ENCODE measurements at places on chromosomes 12 and 14. TPM values are rescaled to one million over a fixed set of nuclear protein-coding genes. Genes with fewer than 3 reads are reported as not detected.

DNA sequence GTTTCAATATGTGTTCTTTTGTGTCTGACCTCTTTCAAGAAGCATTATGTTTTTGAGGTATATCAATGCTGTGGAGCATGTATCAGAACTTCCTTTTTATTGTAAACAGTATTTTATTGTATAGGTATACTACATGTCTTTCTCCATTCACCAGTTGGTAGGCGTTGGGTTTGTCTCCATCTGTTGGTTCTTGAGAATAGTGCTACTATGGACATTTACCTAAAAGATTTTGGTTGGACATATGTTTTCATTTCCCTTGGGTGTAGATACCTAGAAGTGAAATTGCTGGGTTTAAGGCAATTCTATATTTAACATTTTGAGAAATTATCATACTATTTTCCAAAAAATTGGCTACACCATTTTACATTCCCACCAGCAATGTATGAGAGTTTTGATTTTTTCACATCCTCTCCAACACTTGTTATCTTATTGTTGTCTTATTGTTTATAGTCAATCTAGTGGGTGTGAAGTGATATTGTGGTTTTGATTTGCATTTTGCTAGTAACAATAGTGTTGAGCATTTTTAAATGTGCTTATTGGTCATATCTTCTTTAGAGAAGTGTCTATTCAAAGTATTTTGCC lies 409.2 kb downstream of the IPO8 start:
- no peak for DNase-seq

GRCh38 chr12:753611-754472 lies 1.5 kb downstream of the WNK1 start:
- no peak for DNase-seq

DNA sequence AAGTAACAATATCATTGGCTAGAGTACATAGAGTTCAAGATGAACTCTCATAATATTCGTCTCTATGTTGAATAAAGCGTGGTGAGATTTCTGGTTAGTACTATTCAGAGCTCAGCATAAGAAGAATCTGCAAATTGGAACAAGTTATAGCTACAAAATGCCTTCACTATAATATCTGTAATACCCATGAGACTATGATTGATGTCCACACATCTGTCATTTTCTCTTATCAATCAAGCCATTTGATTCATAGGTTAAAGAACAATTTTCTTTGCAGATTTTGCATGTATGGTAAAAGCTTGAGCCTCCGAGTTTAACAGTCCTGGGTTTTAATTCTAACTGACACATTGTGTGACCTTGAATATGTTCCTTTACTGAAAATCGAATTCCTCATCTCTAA lies 1.4 kb downstream of the SOCS4 start:
- DNase-seq = no peak

- DNase-seq = no peak
Observed at GRCh38 chr12:468671-469389, 9.1 kb downstream of the B4GALNT3 start.

- no peak for DNase-seq
Observed at GRCh38 chr14:99538275-99538674, 57.1 kb downstream of the CCNK start.

- DNase-seq = no peak
Observed at GRCh38 chr14:55316564-55316963, 45.3 kb downstream of the FBXO34 start.

DNA sequence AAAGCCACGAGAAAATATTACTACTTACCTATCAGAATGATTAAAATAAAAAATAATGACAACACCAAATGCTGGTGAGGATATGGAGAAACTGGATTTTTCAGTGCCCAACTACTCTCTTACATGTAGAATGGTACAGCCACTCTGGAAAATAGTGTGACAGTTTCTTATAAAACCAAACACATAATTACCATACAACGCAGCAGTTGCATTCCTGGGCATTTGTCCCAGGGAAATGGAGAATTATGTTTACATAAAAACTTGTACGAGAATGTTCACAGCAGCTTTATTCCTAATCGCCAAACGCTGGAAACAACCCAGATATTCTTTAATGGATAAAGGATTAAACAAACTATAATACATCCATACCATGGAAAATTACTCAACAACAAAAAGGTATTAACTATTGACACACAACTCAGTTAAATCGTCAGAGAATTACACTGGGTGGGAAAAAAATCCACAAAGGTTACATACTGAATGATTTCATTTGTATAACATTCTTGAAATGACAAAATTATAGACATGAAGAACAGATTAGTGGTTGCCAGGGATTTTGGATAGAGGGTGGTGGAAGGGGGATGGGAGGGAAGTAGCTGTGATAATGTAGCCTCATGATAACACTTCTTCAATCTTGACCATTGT lies 35.4 kb downstream of the TAOK3 start:
- DNase-seq = no peak

GRCh38 chr12:12927211-12928079 lies 24.5 kb downstream of the GPRC5D start:
- no peak for DNase-seq

DNA sequence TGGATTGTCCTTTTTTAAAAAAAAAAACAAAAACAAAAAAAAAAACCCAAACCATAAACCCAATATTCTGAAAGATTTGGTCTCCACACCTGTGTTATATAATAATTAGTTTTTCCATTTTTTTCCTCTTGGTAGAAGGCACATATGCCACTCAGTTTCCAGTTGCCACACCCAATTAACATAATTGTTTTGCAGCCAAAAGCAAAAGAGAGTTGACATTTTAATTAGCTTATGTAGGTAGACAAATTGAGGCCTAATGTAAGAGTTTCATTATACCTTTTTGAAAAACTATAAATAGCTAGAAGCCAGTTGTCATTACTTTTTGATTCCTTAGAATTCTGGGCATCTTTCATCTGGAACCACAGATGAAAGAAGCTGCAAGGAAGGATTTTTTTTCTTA lies 21.0 kb downstream of the PTPN11 start:
- no peak for DNase-seq

DNA sequence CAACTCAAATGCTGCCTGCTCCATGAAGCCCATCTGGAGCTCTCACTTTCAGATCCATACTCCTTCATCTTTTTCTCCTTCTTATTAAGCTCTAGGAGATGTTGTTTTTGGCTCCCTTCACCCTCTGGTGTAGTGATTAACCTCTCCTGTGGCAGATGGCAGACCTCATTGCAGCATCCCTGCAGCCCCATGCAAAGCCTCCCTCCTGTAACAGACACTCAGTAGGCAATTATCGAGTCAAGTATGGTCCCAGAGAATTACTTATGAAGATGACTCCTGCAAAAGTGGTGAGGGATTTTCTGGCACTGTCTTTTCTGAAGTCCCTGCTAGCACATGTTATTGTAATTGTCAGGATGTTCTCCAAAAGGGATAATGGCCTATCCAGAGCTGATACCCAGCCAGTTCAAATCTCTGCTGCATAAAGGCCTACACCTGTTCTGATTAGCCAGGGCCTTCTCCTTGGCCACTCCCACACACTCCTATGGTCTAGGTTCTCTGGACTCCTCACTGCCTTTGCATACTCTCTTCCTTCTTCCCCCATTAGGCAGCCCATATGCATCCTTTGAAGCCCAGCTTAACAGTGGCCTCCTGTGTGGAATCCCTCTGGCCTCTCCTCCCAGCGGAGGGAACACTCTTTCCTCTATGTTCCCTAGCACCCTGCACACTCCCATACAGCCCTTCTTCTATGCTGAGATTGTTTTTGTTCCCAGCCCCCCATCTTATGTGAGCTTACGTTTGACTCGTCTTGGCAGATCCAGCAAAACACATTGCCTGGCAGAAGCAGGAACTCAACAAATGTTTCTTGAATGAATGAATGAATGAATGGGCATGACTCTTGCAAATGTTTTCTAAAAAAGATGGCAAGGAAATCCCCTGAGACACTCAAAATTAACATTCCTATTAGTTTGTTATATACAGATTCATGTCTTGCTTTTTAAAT lies 43.9 kb upstream of the MDM1 start:
- DNase-seq = no peak

DNA sequence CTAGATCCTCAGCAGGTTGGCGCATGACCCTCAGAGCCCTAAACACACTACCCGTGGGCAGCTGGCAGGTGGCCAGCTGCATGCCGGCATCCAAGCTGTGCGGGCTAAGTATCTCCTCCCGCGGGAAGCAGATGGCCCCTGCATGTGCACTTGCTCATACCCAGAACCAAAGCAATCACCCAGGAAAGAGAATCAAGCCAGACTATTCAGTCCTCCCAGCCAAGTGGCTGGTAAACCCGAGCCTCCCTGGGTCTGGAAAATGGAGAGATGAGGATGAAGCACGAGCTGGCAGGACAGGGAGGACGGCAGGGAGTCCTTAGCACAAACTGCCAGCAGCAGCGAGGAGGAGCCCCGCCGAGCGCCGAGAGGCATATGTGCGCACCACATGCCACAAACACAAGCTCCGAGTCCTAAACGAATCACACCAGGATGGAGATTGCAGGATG lies 139.7 kb downstream of the RIMBP2 start:
- no peak for DNase-seq

DNA sequence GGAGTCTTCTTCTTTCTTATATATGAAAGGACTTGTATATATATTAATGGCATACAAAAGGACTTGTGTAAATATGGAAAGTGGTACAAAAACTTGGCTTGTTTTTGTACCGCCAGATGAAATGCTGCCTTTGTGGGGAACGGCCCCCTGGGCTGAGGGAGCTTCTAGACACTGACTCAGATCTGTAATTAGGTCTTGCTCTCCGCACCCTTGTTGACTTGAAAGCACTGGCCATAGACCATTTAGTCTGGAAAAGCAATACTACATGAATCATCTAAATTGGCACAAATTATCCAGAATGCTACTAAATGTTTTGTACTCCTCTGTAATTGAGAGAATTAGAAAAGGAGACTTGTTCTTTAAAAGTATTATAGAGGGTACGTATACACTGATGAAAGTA lies 399.9 kb upstream of the RGS6 start:
- DNase-seq = no peak

Gene AMN
- total RNA-seq = 0.32 TPM

Gene NUMB
- total RNA-seq = 63.4 TPM

Gene SLC6A12
- 0.34 TPM for total RNA-seq
